ENCODE measurements at places on chromosomes 6 and 20.

DNA sequence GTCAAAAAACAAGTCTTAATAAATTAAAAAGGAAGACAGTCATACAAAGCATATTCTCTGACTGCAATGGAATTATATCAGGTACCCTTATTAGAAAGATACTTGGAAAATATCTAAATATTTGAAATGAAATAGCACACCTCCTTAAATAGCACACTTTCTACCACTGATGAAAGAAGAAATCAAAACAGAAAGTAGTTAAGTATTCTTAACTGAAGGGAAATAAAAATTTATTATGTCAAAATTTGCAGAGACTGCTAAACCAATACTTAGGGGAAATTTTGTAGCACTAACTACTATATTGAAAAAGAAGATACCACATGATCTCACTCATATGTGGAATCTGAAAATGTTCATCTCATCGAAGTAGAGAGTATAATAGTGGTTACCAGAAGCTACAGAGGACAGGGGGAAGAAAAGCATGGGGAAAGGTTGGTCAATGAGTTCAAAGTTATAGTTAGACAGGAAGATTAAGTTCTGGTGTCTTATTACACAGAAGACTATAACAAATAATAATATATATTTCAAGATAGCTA, 112.2 kb downstream of the ASCC3 start:
- DNase-seq, result no peak

DNA sequence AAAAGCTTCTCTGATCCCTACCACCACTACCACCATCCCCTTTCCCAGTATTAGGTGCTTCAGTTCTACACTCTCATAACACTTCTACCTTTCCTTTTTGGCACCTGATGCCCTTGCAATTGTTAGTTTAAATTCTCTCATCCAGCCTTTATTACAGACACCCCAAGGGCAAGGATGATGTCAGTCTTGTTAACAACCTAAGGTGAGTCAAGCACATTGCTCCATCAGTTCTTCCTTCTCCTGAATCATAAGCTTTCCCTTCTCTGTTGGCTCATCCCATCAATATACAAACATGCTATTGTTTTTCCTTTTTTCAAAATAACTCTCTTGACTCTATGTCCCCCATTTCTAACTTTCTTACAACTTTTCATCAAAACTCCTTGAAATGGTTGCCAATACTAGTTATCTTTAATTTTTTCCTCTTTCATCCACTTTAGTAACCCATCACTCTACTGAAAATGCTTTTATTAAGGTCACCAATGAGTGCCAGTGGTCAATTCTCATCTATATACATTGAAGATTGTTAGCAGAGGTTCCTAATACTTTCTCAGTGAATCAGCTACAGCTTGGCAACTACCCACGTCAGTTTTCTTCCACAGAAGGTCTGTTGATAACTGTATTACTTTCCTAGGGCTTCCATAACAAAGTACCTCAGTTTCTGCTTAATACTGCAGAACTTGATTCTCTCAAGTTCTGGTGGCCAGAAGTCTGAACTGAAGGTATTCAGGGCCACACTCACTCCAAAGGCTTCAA, 97.1 kb upstream of the FLRT3 start:
- no peak for DNase-seq

DNA sequence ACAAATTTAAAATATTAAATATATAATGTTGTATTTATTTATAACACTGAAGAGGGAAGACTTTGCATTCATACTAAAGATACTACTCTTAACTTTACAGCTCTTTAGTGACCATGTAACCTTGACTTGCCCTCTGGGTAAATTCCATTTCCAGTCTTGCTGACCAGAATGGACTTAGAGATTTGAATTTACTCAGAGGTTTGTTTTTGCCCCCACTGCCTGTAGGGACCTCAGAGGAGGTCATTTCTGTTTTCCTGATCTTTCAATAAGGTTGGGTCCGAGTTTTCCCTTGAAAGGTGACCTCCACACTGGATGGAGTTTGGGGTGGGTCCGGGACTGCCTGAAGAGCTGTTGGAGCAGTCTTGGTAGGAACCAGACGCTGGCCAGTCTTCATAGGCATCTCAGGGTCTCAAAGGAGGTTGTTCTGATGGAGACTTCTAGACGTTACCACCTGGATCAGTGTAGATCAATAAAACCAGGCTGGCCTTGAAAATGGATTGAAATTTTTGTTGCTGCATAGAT, 26.0 kb downstream of the DCBLD1 start:
- DNase-seq, result no peak

- DNase-seq, result no peak
Observed at GRCh38 chr6:16706911-16707783, 54.1 kb downstream of the ATXN1 start.

- no peak for DNase-seq
Observed at GRCh38 chr6:19668710-19669109, 168.5 kb upstream of the ID4 start.

GRCh38 chr20:36331209-36331608, 25.1 kb downstream of the DLGAP4 start:
- DNase-seq, result no peak

GRCh38 chr20:46044896-46045295, 15.9 kb downstream of the SLC12A5 start:
- no peak for DNase-seq

GRCh38 chr6:24504649-24505586, 10.1 kb downstream of the ALDH5A1 start:
- DNase-seq, result no peak
